Sigmoid colon (tissue), 7 donors: ENCODE measurements at places on chromosomes 13 and 19. TPM values are rescaled to one million over a fixed set of nuclear protein-coding genes. Genes with fewer than 3 reads are reported as not detected.

DNA sequence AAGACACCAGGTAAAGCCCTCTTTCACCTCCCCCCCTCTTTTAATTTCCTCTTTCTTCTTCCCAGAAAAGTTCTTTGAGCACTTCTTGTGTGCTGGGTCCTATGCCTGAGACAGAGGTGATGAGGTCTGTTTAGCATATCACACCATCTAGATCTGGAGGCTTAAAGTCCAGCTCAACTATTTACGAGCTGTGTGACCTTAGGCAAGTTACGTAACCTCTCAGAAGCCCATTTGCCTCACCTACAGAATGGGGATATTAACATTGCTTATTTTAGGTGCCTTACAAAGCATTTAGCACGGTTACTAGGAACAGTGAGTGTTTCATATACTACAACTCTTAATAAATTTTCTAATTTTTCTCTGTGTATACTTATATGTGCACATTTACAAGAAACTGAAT, 47.7 kb downstream of the ADGRE1 start:
- H3K27ac ChIP-seq, result no peak overlapping the region
- no peaks in the 10 kb centered on the region for H3K27me3 ChIP-seq
- H3K4me3 ChIP-seq, result no peak overlapping the region
- DNase-seq, result no peak
- no peaks in the 10 kb centered on the region for H3K36me3 ChIP-seq

DNA sequence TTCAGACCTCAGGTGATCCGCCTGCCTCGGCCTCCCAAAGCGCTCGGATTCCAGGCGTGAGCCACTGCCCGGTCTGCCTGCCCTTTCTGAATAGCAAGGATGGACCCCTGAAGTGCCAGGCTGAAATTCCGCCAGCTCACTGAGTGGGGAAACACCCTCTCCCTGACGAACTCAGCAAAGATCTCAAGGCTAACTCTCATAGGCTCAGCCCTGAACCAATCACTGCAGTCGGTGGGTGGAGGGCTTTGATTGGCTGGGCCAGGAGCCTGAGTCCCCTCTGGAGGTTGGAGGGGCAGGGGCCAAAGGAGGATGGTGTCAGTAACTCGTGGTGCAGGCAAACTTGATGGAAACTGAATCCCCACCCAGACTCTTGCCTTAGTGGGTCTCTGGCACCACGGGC, 11.2 kb upstream of the COMP start:
- H3K4me1 ChIP-seq, result no peaks in the 10 kb centered on the region
- no peak for DNase-seq
- no peaks in the 10 kb centered on the region for H3K36me3 ChIP-seq
- peaks cover 10% of the 10 kb centered on the region for H3K27me3 ChIP-seq

DNA sequence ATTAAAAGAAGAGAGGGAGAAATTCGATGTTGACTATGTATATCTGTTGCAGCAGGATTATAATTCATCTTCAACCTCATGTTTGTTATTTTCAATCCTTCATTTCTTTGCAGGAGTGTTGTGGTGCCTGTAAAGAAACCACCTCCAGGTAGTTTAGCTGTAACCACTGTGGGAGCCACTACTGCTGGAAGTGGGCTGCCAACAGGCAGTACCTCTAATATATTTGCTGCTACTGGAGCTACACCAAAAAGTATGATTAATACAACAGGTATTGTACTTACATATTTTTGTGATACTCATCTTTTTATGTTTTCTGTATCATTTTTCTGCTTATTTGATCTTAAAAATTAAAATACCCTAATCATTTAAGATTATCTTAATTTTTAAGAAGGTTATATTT, 266.5 kb downstream of the NBEA start:
- H3K4me3 ChIP-seq, result no peak overlapping the region
- DNase-seq, result no peak

DNA sequence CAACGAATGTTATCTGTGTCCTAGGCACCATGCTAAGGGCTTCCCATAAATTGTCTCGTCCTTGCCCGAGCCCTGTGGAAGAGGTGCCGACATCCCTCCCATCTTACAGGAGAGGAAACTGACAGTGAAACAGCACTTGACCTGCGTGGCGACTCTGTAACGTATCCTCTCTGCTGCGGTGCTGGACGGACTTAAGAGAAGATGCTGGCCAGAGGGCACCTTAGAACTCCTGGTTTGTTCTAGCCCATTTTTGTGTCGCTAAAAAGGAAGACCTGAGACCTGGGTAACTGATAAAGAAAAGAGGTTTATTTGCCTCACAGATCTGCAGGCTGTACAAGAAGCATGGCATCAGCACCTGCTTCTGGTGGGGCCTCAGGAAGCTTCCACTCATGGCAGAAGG, 68.6 kb downstream of the KCTD15 start:
- H3K4me3 ChIP-seq, result no peak overlapping the region
- no peak for DNase-seq
- peaks cover 20% of the 10 kb centered on the region for H3K4me1 ChIP-seq
- no peak overlapping the region for H3K27ac ChIP-seq

DNA sequence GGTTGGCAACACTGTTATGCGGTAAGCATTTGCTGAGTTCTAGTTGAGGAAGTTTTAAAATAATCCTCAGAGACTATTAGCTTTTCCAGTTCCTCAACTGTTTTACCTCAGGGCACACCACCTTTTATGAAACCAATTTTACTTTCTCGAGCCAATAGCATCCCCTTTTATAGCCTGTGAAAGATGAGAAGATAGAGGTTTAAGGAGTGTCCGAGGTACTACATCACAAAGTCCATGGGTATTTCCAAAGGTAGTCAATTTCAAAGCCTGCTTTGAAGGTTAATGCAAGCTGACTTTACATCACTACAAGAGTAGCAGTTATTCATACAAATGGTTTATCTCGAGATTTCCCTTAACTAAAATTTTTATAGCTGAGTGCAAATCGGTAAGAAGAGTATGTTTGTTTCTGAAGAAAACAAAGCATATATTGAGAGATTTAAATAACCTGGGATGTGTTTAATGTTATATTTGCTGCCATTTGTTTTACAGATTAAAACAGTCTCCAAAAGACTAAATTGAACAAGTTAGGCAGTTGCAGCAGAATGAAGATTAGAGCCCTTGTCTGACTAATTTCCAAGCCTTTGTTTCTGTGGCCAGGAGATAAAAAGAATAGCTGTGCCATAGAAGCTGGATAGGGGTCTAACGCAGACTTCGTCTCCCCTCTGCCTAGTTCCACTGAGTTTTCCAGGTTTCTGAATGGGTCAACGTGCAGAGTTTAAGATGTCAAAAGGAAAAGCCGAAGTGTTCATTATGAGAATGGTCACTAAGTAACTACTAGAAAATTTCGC, 74.7 kb upstream of the TRPC4 start:
- H3K27ac ChIP-seq, result no peak overlapping the region
- no peaks in the 10 kb centered on the region for H3K27me3 ChIP-seq
- H3K4me1 ChIP-seq, result no peaks in the 10 kb centered on the region
- no peaks in the 10 kb centered on the region for H3K36me3 ChIP-seq

GRCh38 chr13:20241593-20241992, 9.5 kb upstream of the GJB6 start:
- no peaks in the 10 kb centered on the region for H3K27me3 ChIP-seq
- H3K4me3 ChIP-seq, result no peak overlapping the region
- no peak for DNase-seq

DNA sequence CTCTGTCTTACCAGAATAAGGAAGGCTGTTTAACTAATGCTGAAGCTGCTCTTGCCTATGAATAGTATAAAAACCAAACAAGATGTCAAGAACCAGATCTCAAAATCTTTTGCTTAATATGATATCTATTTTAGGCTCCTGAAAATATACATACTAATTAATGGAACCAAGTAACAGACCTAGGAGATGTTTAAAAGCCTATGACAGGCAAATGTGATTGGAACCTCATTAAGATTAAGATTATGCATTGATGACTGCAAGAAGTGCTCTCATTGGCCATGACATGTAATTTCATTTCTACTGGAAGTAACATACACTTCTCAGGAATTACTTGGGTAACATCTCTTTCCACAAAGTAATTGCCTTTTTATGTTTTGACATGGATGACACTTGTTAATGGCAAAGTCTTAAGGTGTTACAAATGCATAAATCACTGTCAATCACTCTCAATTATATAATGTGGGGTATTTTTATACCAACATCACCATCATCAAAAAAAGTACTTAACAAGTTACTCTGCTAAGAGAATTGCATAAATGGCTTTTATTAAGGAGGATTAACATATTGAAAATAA, 326.9 kb upstream of the MIR17HG start:
- H3K27me3 ChIP-seq, result no peaks in the 10 kb centered on the region
- H3K27ac ChIP-seq, result no peak overlapping the region
- no peaks in the 10 kb centered on the region for H3K4me1 ChIP-seq
- no peaks in the 10 kb centered on the region for H3K36me3 ChIP-seq
- no peak for DNase-seq

DNA sequence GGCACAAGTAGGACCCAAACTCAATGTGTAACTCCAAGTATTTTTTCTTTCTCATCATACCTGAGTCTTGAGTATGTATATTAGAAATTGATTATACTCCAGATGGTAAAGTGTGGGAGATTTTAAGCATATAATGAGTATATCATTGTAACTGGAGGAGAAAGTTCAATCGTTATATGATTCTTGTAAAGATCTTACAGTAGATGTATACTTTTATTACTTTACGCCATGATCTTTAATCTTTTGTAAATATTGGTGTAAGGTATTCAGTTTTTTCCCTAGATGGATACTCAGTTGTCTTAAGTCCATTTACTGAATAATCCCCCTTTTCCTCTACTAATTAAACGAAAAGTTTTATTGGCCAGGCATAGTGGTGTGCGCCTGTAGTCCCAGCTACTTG, 25.2 kb downstream of the PAN3 start:
- peaks cover 13% of the 10 kb centered on the region for H3K4me1 ChIP-seq
- H3K27me3 ChIP-seq, result no peaks in the 10 kb centered on the region
- H3K27ac ChIP-seq, result no peak overlapping the region
- no peak for DNase-seq
- H3K4me3 ChIP-seq, result no peak overlapping the region
- H3K36me3 ChIP-seq, result no peaks in the 10 kb centered on the region

GRCh38 chr19:9808855-9809824, 9.7 kb downstream of the FBXL12 start:
- no peak overlapping the region for H3K27ac ChIP-seq
- peaks cover 68% of the 10 kb centered on the region for H3K36me3 ChIP-seq
- no peak overlapping the region for H3K4me3 ChIP-seq

DNA sequence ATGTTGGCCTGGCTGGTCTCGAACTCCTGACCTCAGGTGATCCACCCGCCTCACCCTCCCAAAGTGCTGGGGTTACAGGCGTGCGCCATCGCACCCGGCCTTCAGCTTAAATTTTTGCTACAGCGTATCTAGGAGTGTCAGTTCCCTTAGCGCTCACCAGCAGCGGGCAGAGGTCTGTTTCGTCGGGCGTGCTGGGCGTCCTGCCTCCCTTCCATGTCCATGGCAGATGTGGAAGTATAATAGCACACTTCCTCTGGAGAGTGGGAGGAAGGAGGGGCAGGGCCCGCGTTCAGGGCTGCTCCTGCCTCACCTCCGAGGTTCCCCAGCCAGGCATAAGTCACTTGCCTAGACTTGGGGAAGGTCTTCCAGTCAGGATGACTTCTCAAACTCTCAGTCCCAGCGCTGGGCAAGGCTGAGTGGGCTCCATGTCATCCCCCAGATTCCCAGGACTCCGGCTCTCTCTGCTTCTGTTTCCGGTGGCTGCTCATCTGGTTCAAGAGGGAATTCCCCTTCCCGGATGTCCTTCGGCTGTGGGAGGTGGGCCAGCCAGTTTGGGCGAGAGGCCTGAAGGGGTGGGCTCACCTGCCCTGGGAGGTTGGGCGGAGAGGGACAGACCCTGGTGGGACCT, 9.5 kb downstream of the IL4I1 start:
- peaks cover 14% of the 10 kb centered on the region for H3K4me1 ChIP-seq
- DNase-seq, result no peak
- peaks cover 46% of the 10 kb centered on the region for H3K36me3 ChIP-seq
- H3K27ac ChIP-seq, result no peak overlapping the region
- no peak overlapping the region for H3K4me3 ChIP-seq
- H3K27me3 ChIP-seq, result peaks cover 21% of the 10 kb centered on the region

Gene FOXA3
- not detected for total RNA-seq

Gene SPTBN4
- 5.0 TPM for total RNA-seq

Gene ATP8A2
- total RNA-seq, result 1.2 TPM

Gene RFPL4A
- not detected for total RNA-seq

Gene MARCHF2
- 283 TPM for total RNA-seq

Gene NXNL1
- total RNA-seq, result not detected

Gene MEDAG
- 23.9 TPM for total RNA-seq

Gene MAP2K2
- 76.4 TPM for total RNA-seq

Gene RXFP2
- not detected for total RNA-seq
